ENCODE measurements at places on chromosomes 5 and 9.

DNA sequence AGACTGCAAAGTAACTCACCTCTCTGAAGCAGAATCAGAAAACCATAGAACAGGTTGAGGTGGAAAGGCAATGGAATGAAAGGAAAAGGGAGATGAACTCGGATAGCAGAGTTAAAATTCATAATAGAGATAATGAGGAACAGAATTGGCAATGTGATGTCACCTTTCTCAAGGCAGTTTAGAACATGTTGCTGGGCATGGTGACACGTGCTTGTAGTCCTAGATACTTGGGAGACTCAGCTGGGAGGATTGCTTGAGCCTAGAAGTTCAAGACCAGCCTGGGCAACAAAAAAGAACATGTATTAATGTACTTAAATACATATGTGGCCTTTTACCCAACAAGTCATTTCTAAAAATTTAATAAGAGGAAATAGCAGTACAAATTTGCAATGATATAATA, 81.6 kb upstream of the MIER3 start:
- no peak for DNase-seq

- no peak for DNase-seq
These were observed 33.7 kb downstream of the SSBP2 start for GRCh38 chr5:81717226-81717625.

DNA sequence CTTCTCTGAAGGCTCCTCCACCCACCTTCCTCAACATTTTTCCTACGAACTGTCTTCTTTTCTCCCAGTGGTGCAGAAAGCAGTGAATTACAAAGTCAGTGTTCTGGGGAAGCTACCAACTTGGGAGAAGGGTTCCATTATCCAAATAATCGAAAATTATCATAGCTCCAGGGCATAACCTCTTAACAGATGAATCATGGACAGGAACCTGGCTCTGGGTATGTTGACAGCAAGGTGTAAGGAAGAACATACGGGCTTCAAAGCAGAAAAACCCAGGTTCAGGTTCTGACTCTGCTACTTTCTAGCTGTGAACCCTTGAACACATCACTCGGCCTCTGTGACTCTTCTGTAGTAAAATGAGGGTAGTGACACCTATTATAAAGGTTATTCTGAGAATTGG, 351.3 kb downstream of the ENC1 start:
- no peak for DNase-seq

DNA sequence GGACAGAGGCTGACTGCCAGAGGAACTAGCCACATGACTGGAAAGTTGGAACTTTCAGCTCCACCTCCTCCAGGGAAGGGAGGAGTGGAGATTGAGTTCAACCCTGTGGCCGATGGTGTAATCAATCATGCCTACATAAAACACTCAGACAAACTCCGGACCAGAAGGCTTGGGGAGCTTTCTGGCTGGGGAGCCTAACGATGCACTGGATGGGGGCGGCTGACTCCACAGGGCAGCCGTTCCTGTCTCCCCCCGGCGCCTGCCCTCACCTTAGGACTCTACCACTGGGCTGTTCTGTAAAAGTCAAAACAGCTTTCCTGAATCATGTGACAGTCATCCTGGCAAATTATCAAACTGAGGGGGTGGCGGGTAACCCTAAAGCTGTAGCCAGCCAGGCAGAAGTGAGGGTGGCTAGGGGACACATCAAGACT, 58.0 kb downstream of the GOLM1 start:
- no peak for DNase-seq

GRCh38 chr5:154228696-154229095, 38.2 kb downstream of the GALNT10 start:
- DNase-seq = no peak

DNA sequence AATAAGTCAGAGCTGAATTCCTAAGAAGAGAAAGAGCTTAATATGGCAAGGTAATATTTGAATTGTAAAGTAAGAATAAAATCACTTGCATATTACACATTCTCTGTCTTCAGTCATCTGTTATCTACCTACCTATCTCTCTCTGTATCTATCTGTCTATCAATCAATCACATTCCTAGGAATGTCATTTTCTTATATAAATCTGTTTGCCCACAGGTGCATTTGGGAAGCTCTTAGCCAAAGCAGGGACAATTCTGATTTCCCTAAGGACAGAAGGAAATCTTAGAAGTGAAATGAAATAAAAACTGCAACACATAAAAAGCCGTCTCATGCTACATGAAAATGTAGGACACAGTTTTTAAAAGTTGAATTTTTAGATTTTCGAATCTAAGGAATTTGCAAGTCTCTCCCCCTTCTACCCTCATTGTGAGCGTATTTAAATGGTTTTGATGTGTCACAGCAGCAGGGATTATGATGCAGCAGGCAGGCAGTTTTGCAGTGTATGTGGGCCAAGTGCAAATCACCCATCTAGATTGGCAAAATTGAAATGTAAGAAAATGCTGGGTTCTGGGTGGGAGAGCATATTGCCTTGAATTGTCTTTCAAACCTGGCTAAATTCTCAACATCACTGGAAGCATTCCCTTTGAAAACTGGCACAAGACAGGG, 155.7 kb downstream of the ACER2 start:
- no peak for DNase-seq

DNA sequence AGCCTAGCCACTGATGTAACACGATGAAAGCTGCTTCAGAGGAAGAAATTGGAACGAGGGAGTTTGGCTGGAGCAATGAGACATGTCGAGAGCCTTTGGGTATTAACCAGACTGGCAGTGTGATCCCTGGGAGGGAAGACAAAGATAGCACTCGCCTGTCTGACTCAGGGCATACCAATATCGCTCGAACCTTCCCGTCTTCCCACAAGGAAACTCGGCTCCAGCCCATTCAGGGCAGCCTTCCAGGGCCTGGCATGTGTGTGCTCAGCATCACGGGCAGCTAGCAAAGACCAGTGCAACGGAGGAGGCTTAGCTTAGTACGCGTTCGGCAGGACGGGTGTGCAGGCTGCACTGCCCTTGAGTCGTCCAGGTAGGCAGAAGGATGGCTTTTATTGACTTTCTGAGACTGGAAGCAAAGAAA, 356.9 kb upstream of the WWC1 start:
- no peak for DNase-seq

DNA sequence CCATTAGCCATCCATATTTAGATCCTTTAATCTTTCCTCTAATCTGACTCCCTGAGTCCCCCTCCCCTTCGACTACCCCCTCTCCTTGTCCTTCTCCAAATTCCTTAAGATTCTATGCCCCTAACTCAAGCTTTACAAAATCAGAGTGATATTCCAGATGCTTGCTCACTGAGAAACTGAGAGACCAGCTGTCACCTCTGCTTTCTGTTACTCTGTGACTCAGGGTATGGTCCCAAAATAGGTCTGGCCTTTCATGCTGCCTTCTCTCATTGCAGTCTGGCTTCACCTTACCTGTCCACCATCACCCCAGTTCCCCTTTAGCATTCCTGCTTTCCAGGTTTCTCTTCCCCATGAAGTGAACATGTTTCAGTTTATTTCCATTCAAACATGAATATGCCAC, 383.3 kb upstream of the SLC30A5 start:
- no peak for DNase-seq

DNA sequence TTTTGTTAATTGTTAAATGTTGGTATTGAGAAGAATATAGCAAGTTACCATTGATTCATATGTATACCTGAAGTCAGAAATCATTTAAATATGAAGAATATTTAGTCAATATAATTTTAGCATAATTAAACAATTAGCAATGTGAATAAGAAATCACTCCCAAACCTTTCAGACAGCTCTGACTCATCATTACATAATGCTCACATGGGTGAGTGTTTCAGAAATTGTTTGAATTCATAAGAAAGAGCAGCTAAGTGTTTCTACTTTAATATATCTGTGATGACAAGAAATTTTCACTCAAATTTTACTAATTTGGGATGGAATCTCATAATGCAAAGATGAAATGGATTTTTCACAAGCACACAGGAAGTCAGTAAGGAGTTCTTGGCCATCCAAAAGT, 42.0 kb upstream of the CDC42SE2 start:
- peak; percentile 7 for DNase-seq

DNA sequence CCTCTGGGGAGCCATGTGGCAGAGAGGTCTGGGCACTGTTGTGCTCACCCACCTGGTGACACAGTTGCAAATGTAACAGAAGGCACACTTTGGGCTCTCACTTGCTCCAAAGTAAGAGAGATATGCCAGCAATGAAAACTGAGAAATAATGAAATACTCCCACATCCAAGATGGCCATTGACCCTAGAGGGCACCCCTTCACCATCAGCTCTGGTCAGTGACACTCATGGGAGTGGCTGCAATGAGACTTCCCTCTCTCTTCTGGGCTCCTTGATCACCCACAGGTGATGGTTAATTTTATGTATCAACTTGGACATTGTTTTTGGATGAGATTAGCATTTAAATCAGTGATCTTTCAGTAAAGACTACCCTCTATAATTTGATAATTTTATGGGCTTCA, 248.4 kb downstream of the CDH12 start:
- DNase-seq = no peak
